CD4-positive, alpha-beta T cell treated with Interleukin-4 for 1 hour (primary cell): ENCODE measurements at places on chromosomes 12 and 14.

GRCh38 chr14:49961270-49962222 lies 68.7 kb downstream of the ARF6 start:
- no peak for DNase-seq

DNA sequence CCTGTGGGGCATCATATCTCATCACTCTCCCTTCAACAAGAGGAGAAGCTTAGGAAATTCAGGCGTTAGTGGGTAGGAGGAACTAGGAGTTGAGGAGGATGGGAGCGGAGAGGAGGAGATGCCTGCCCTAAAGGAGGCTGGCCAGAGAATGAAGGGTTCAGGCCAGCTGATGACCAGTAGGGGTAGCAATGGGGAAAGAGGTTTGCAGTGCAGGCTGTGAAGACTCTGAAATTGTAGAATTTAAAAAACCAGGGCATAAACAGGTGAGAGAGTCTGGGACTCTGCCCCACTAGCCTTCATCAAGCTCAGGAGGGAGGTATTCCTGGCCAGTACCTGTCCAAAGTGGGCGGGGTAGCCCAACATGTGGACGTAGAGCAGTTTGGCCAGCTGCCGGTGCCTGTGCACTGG lies 809 bp downstream of the AP1G2 start:
- no peak for DNase-seq

- DNase-seq: no peak
Observed at GRCh38 chr12:7441216-7441615, 2.7 kb downstream of the CD163L1 start.

- no peak for DNase-seq
Observed at GRCh38 chr12:105461271-105461943, 130.9 kb downstream of the C12orf75 start.

DNA sequence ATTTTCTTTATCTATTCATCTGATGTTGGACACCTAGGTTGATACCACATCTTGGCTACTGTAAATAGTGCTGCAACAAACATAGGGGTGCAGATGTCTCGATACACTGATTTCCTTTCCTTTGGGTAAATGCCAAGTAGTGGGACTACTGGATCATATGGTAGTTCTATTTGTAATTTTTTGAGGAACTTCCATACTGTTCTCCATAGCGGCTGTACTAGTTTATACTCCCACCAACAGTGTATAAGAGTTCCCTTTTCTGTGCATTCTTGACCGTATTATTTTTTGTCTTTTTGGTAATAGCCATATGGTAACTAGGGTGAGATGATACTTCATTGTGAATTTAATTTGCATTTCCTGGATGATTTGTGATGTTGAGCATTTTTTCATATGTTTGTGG lies 71.8 kb downstream of the LRP6 start:
- DNase-seq: no peak

GRCh38 chr12:100346660-100347059 lies 10.2 kb upstream of the SLC17A8 start:
- DNase-seq: no peak

DNA sequence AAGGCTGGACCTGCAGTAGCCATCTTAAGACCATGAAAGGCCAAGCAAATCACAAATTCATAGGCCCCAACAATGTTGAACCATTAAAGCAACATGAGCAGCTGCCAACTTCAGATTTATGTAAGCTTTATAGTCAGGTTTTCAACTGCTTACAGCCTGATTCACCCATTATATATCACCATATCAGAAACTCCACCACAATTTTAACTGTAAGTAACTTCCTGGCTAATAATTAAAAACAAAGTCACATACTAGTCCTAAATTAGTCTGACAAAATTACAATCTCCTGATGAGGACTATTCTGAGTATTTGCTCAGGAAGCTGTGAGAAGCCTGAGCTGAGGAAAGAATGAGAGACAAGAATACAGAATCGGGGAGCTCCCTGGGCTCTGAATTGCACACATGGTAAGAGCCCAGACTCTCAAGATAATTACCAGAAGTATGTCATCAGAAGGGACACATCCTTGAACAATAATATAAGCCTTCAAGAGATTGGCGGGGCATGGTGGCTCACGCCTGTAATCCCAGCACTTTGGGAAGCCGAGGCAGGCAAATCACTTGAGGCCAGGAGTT lies 55.1 kb downstream of the NUMB start:
- no peak for DNase-seq

DNA sequence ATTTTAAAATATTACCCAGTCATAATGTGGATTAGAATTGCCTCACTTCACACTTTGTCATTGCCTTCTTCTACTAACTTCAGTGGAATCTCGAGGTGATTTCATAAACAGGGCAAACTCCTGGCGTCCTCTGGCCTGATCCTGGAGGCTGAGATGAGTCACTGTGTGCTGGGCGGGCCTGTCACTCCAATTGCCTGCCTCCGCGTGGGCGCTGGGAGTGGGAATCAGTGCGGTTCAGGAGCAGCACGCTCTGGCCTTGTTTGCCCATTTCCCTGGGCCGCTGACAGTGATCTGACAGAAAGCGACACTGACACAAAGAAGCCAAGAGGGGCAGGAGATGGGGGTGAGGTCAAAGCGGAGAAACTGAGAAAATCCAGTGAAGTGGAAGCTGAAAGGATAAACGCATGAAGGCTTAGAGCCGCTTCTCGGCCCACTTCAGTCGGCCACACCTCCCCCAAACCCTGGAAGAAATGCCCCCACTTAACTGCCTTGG lies 29.7 kb downstream of the LGR5 start:
- DNase-seq: no peak

DNA sequence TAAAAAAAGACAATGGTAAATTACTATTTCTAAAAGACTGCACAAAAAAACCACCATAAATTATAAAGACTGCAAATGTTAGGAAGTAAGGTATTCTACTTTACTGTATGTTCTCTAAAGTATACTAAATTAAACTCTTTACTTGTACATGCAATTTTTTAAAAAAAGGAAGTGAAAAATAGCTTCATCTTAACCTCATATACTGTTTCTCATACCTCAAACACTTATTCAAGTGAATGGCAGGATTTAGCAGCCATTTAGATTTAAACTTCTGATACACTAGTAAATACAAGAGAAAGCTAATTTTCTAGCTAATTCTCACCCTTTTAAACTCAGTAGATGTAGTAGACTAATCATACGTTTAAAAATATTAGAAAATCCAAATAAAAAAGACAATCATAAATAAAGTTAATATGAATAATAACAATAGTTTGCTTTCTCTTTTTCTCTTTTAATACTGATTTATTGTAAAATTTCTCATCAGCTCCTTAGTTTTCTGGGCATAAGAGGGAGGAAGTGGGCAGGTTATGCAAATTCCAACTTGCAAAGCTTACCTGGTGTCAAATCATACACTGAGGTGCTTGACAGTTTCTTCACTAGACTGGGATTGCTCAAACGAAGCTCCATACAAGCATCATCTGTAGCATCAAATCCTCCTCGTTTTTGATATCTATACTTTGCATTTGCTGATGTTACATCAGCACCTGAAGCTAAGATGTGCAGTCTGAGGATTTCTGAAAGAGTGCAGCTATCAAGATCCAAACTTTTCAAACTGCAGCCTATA lies 71.0 kb upstream of the CFL2 start:
- DNase-seq: no peak

GRCh38 chr12:32049956-32050355 lies 56.7 kb upstream of the BICD1 start:
- DNase-seq: no peak

DNA sequence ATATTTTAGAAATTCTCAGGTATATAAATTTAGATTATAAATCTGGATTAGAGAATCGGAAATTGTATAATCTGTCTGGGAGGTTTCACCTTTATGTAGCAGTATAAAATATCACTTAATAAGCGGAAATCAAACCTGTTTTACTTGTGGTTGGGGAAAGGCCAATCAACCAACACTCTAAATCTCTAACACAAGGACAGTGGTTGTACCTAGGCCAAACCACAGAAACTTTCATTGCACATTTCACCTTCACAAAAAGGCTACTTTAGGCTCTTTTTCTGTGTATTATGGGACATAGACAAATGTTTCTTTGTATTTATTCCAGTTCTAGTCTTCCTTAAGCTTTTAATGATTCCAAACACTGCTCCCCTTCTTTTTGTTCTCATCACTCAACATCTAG lies 19.8 kb downstream of the ERH start:
- no peak for DNase-seq

DNA sequence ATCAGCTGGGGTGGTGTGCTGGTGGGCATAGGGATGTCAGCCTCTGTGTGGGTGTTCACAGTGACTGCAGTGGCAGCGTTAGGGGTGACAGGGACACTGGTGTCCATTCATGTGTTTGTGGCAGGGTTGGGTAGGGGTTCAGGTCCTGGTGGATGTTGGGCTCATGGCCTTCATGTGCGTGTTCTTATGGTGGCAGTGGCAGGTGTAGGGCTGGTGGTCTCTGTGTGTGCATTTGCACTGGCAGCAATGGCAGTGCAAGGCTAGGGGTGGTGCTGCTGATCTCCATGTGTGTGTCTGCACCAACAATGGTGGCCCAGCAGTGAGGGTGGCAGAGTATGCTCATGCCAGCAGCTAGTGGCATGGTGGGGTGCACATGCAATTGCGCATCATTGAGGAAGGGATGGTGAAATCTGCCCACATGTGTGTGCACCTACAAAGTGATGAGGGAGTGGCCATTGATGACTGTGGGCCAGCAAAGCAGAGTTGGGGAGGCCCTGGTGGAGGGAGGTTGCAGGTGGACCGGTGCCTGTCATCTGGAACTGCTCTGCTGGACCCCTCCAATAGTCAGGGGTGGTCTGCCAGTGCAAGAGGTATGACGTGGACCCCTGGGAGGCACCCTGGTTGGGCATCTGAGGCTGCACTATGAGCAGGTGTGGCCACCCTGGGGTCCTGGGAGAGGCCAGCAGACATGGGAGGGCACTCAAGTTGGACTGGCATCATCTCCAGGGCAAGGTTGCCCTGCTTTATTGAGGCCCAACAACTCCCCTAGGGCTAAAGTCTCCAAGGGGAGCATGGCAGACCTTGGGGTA lies 182.9 kb downstream of the TTC6 start:
- DNase-seq: no peak
